ENCODE measurements at places on chromosomes 11 and 22.

- DNase-seq = no peak
Measured at GRCh38 chr11:19601235-19601634, 111.4 kb upstream of the NAV2 start.

DNA sequence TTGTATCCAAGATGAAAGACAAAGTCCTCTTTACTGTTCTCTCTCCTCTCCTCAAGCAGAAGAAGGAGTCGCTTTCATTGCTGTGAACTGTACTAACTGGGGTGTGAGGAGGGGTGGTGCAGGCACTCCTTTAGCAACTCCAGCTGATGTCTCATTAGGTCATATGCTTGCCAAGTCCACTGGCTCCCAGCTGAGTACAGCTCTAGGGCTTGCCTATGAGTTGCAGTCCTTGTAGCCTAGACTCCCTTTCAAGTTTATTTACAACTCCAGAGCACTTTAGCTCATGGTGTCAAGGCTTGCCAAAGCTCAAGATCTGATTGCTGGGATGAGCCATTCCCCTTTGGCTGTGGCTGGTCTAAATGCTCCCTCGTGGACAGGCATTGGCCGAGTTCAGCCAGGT, 55.1 kb upstream of the PDGFD start:
- no peak for DNase-seq

- DNase-seq = no peak
Measured at GRCh38 chr11:66842501-66842895, 743 bp upstream of the RCE1 start.

GRCh38 chr22:17891481-17892167, 117.4 kb upstream of the BID start:
- peak; percentile 65 for DNase-seq

DNA sequence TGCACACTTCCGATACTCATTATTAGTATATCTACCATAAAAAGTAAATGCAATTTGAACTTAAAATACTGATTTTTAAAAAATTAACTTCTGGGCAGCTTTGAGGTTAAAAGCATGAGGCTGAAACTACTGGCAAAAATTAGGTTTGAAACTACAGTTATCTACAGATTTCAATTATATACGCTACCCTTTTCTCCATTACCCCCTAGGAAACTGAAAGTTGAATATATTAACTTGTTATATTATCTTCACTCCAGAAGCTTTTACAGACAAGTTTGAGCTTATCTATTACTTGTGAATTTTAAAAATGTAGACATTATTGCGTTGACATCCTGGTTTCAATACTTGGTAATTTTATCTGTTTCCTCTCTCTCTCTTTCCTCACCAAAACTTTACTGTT, 96.7 kb upstream of the DDI1 start:
- DNase-seq = no peak

- DNase-seq = no peak
Measured at GRCh38 chr11:111335549-111335948, 37.2 kb downstream of the POU2AF3 start.

- DNase-seq = no peak
Measured at GRCh38 chr11:45457649-45458048, 171.5 kb upstream of the SYT13 start.

- no peak for DNase-seq
Measured at GRCh38 chr11:94186342-94187203, 57.9 kb downstream of the PANX1 start.

DNA sequence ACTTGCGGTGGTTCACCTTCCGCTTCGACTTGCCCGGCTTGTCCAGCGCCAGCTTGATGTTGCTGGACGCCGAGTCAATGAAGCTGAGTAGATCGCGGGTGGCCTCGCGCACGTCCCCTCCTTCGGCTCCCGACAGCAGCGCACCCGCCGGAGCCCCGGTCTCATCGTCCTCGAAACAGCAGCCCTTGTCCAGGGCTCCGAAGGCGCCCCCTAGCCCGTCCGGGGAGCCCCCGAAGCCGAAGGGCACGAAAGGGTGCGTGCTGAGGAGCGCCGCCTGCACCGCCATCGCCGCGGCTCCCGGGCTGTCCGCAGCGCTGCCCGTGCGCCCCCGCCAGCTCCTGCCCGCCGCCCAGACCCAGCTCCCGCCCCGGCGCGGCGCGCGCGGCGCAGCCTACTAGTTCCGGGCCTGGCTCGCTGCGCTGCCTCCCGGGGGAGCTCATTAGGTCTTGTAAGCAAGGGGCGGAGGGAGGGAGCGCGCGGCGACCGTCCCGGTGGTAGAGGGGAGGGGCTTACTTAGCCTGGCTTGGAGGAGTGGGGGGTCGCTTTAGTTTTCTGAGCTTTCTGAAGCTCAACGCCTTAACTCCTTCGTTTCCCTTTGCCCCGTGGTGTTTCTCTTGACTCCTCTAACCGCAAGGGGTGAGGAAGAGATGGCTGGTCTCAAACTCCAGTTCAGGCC, at the start of gene FAM181B:
Gene FAM181B (minus strand): TSS at position 421 of the 676 bp plus-strand sequence. CDS start 135 bp downstream, at position 286.
- DNase-seq = peak; percentile 79

GRCh38 chr11:125171974-125172373, 7.4 kb downstream of the PKNOX2 start:
- no peak for DNase-seq

- no peak for DNase-seq
Measured at GRCh38 chr11:85939099-85940015, 84.2 kb downstream of the CCDC83 start.

GRCh38 chr22:31838917-31839316, 85.1 kb downstream of the DEPDC5 start:
- no peak for DNase-seq

DNA sequence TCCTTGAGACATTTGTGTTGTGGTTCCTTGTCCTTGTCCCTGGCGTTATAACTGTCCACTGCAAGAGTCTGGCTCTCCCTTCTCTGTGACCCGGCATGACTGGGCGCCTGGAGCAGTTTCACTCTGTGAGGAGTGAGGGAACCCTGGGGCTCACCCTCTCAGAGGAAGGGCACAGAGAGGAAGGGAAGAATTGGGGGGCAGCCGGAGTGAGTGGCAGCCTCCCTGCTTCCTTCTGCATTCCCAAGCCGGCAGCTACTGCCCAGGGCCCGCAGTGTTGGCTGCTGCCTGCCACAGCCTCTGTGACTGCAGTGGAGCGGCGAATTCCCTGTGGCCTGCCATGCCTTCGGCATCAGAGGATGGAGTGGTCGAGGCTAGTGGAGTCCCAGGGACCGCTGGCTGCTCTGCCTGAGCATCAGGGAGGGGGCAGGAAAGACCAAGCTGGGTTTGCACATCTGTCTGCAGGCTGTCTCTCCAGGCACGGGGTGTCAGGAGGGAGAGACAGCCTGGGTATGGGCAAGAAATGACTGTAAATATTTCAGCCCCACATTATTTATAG, 23.0 kb downstream of the MYBPC3 start:
- DNase-seq = no peak

- DNase-seq = no peak
Measured at GRCh38 chr11:111046291-111046690, 199.2 kb upstream of the POU2AF2 start.

GRCh38 chr11:68471360-68472340, 11.1 kb downstream of the PPP6R3 start:
- no peak for DNase-seq

- DNase-seq = no peak
Measured at GRCh38 chr11:11756718-11757117, 85.1 kb upstream of the USP47 start.

GRCh38 chr11:33110083-33110482, 51.2 kb downstream of the CSTF3 start:
- DNase-seq = no peak

DNA sequence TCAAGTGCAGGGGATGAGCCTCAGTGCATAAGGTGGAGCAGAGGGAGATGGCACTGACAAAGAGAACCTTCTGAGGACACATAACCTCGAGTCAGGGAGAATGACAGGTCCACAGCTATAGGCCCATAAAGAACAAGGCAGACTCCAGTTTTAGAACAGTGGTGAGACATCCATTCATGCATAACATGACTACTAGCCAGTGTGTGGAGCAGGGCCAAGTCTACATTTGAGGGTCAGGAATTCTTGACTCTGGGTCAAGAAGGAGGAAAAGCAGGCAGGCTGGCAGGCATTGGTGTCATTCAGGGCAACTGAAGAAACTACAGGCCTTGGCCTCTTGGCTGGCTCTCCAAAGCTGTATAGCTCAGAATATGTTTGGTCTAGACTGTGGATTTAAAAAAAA, 54.9 kb downstream of the MTNR1B start:
- no peak for DNase-seq

GRCh38 chr11:16969010-16969999, 44.9 kb downstream of the PLEKHA7 start:
- no peak for DNase-seq

DNA sequence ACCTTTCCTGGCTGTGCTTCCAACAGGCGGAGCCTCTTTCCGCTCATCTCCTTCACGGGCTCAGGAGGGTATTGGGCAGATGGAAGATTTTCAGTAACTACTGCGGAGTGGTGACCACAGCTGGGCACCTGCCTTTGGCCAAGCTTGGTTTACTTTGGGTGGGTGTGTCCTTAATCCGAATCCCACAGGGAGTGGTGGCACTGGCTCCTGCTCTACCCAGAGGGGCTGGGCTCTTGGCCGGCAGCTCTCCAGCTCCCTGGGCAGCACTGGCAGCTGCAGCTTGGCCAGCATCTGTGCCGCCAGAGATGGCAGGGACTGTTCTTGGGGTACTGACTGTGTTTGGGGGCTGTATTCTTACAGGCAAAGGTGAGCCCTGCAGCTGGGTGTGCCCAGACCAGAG, 29.8 kb downstream of the BID start:
- DNase-seq = no peak

GRCh38 chr22:21626073-21626734, 3.6 kb downstream of the YDJC start:
- DNase-seq = no peak

DNA sequence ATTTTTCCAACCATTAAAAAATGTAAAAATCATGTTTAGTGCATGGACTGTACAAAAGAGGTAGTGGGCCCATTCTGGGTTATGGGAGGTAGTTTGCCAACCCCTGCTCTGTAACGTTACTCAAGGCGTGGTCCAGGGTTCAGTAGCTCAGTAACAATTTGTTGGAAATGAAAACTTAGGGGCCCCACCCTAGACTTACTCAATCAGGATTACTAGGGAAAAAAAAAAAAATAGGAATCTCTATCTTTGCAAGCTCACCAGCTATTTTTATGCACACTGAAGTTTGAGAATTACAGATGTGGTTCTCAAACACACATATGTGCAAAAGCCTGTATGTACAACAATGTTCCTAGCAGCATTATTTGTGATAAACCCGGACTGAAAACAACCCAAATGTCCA, 17.3 kb upstream of the LMO2 start:
- no peak for DNase-seq

DNA sequence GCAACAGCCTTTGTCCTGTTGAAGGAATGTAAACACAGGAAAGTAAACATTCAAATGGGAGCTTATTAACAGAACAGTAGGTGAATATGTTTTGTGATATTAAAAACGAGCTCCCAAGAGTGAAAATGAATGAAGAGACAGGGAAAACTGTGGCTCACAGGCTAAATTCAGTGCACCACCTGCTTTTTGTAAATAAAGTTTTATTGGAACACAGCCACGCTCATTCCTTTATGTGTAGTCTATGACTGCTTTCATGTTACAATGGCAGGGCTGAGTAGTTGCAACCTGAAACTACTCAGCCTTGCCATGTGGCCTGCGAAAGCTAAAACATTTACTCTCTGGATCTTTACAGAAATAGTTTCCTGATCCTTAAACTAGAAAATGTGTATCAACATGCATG, 136.9 kb downstream of the MYO18B start:
- no peak for DNase-seq

GRCh38 chr11:105296806-105297205, 157.2 kb upstream of the CARD18 start:
- DNase-seq = no peak

DNA sequence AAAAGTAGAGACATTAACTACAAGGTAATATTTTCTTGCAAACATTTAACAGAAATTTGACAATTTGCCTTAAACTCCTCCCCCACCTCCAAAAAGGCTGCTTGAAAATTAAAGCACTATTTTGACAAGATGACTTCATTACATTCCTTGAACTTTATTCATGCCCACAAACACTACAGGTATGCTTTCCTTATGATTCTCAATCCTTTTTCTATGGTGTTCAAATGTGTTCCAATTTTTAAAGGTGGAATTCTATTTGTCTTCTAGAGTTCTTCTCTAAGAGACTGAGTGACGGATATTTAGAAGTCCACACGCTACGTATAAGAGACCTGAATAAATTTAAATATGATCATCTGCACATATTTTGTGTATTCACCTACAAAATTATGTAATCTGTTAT, 69.4 kb downstream of the MRTFA start:
- DNase-seq = no peak

DNA sequence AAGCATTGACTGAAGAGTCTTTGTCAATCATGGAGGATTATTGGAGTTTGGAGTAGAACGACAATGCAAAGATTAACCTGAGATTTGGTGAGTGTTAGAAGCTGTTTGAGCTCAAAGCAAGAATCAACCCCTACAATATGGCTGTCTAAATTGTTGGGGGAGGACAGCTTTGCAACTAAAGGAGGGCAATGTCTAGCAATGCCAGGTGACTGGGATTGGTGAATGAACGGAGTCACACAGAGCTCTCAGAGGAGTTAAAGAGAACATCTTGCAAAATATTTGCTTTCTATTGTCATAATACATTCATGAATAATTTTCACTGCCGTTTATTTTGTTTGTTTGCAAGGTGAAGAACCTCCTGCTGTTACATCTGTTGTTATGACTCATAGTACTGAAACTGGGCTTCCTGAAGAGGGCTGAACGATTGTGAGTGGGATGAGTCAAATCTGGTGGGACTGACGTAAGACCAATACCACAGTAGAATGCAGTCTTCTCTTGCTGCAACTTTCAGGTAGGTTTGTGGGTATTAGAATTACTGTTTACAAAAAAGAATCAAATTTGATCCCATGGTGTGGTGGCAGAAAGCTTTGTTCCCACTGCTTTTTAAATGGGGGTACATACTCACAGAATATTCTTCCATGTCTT, 281.9 kb downstream of the CADM1 start:
- DNase-seq = no peak

DNA sequence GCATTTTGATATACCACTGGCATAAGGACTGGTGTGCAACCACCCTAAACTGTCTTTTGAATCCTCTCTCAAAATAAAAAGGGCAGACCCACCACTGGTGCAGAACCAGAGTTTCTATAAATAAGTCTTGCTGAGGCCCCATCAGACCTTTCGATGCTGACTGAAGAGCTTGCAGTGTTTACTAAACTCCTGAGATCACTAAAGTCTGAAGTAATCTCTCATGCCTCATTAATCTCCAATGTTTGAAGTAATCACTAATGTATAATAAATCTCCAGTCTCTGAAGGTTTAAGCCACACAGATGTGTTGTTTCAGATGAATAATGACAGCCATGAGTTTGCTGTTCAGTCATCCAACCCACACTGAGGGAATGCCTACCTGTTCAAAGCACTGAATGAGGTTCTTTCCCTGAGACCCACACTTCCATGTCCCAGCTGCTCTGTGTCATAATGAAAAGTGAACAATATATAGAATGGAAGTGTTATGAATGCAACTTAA, 50.6 kb upstream of the DEUP1 start:
- DNase-seq = no peak

DNA sequence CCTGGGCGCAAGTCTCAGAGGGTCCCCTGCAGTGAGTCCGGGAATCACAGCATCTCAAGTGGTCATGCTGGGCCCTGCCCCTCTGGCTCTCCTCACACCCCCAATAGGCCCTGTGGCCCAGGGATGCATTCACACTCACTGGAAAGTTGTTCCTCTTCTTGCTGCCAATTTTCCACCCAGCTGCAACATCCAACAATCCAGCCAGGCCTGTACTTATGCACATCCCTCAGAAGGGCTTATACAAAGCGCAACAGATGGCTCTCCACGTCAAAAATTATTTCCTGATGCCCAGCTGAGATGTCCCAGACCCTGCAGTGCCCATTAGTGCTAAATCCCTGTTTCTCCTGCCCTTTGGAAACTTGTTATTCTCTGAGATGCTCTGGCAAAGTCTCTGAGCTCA, 407.8 kb upstream of the NARS2 start:
- no peak for DNase-seq

All from dorsolateral prefrontal cortex (tissue), 122 donors.